ENCODE measurements at places on chromosomes 4 and X.

- no peak for DNase-seq
Observed at GRCh38 chrX:129981752-129982299, 609 bp upstream of the BCORL1 start.

DNA sequence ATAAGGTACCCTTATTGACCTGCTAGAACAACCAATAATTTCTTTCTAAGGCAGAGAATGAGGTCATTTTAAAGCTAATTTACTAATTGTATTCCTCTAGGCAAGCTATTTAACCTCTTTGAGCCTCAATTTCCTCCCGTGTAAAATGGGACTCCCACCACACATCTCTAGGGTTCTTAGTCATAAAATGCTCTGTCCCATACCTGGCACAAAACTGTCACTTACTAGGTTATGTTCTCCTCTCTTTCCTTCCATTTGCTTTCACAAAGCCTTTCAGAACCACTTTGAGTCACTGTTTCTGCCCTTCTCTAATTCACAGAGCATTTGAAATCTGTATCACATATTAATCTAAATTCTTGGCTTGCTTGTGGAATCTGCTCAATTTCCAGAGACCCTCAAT, 2.4 kb upstream of the GPR82 start:
- DNase-seq = no peak

GRCh38 chr4:142314686-142315085, 531.4 kb downstream of the INPP4B start:
- no peak for DNase-seq

- DNase-seq = peak; percentile 71
Observed at GRCh38 chr4:26321373-26322221, 783 bp downstream of the RBPJ start.

GRCh38 chr4:144645631-144646522, at the start of gene HHIP:
HHIP (plus strand) TSS chr4:144646156; CDS start chr4:144646676, 520 bp downstream.
- DNase-seq = peak; percentile 72
